ENCODE measurements at places on chromosomes 12 and 14. TPM values are rescaled to one million over a fixed set of nuclear protein-coding genes. Genes with fewer than 3 reads are reported as not detected.
A peak's percentile ranks its signal among the peaks of the same experiment; 100 is the strongest.

GRCh38 chr12:11581179-11581755, 68.2 kb upstream of the ETV6 start:
- peak; percentile 70 for DNase-seq

DNA sequence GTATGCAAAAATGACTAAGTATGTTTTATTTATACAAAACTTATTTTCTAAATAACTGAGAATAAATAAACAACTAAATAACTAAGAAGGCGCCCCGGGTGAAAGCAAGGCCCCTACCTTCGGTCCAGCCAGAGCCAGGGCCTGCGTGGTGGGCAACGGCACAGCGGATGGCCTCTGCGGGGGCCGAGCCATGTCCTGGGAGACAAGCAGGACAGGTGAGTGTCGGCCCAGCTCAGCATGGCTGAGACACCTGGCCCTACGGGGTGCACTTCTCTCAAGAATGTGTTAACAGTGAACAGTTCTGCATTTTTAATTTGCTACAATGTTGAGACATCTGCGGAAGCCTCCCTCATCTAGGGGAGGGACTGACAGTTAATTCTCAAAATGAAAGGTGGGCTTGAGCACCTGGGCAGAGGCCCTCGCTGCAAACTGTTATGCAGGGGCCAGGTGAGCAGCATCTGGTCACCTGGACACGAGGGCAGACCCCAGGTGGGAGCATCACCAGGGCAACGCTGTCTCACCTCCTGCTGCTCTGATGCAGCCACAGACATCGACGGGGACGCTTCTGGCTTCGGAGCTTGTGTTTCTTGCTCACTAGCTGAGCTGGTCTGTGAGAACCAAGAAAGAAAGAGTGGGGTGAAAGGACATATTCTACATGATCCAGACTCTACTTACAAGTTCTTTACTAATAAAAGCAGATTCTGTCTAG, 31.8 kb downstream of the AMN start:
- no peak for DNase-seq

DNA sequence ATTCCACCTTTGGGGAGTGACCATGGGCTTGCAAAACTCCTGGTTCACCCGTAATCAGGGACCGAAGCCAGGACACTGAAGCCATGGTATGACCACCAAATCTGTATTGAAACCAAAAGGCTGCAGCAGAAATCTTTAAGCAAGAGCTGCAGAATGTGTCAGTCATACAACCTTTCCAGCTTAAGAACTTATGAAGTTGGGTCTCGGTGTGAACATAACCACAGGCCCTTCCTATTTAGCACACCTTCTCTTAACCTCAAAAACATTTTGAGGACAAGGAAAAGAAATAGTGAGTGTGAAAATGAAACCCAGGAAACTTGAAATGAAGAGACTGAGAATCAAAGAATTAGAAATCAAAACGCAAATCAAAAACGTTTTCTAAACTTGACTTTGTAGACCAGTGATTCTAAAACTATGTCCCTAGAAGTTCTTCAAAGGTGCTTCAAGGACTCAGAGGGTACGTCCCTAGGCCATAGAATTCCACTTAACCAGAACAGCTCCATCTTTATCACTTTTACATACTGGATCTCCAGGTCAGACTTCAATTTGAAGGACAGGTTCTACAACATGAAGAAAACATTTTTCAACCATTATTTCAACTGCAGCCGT, 231.6 kb upstream of the GRIP1 start:
- DNase-seq, result no peak

DNA sequence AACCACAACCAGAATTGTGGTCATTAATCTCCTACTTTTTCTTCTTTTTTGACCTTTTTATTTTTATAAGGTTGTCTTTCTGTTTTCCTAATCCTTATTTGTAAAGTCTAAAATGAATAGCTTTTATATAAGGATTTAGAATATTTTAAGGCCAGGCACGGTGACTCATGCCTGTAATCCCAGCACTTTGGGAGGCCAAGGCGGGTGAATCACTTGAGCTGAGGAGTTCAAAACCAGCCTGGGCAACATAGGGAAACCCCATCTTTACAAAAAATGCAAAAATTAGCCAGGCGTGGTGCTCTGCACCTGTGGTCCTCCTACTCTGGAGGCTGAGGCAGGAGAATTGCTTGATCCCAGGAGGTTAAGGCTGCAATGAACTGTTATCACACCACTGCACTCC, 55.1 kb downstream of the IFT81 start:
- DNase-seq, result no peak

- peak; percentile 57 for DNase-seq
These were observed 1.8 kb upstream of the SAMD4A start for GRCh38 chr14:54564868-54565784.

DNA sequence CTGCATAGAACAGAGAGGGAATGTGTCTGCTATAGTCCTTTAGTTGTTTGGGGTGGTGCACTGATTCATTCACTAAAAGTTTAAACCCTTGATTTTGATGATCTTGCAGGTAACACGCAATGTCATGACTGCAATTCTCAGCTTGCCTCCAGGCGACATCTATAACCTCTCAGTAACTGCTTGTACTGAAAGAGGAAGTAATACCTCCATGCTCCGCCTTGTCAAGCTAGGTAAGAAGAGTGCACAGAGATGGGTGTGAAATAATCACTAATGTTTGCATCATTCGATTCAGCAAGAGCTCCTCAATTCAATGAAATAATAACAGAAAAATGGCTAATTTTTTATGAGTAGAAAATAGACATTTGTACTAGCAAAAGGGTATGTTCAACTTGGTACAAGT, 203.7 kb downstream of the PTPRO start:
- DNase-seq, result no peak

DNA sequence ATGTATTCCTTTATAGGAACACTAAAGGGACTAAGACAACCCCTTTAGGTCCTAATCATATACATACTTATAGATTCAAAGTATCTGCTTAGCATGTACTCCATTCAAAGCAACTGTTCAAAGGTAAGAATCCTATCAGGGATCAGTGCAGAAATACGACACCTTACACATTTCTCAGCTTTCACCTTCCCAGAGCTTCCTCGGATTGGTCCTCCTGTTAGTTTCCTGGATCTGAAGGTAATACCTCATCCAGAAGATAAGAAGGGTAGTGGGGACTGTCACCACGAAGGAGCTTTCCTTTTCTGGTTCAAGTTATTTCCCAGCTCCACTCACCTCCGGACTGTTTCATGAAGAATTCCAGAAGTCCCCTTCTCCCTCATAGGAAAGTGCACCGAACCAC, 38.0 kb downstream of the RCOR1 start:
- DNase-seq, result no peak

- no peak for DNase-seq
These were observed 30.9 kb upstream of the ANKRD9 start for GRCh38 chr14:102540315-102541028.

DNA sequence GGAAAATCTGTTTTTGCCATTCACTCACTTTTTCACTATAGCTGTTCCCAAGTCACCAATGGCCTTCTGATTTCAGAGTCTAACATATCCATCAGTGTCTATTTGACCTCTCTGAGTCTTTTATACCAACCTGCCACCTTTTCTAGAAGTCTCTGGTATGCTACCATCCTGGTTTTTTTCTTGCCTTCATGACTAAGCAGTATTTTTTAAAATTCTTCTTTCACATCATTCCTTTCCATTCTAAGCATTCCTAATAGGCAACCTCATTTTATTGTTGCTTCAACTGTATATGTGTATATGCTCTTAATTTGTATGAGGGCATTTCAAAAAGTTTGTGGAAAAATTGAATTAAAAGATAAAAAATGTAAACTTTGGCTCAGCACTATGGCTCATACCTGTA, 5.0 kb downstream of the IRAK4 start:
- DNase-seq, result no peak

DNA sequence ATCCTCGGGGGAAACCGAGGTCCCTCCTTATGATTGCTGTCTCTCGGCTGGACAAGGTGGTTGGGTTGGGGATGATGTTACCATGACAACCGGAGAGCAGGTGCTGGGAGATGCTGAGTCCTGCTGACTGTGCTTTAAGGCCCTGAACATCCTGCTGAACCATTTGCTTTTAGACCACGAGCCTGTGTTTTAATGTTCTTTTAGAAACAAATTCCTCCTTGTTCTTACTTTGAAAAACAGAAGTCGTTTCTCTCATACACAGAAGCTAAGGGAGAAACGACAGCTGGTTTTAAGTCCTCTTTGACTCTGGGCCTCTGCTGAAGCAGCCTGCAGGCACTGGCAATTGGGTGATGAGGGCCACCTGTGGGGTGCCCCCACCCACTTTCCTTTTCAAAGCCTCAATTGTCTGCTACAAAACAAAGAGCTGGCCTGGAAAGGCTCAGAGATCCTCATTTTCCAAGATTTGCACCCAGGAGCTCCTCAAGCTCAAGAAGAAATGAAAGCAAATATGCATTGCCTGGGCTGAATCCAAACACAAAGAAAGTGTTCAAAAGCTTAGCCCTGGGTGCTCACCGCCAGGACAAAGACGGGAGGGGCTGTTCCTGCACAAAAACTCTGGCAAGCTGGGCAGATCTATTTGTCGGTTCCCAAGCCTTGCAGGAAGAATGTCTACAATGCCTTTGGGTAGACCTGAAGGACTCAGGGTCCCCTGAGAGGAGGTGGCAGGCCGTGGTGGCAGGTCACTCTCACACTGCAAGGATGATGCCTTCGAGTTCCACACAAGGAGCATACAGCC, 90.0 kb upstream of the CLMN start:
- DNase-seq, result no peak

- no peak for DNase-seq
These were observed 65.5 kb downstream of the ST8SIA1 start for GRCh38 chr12:22268973-22269372.

- DNase-seq, result peak; percentile 42
These were observed 162.6 kb downstream of the MYRFL start for GRCh38 chr12:69987579-69988091.

DNA sequence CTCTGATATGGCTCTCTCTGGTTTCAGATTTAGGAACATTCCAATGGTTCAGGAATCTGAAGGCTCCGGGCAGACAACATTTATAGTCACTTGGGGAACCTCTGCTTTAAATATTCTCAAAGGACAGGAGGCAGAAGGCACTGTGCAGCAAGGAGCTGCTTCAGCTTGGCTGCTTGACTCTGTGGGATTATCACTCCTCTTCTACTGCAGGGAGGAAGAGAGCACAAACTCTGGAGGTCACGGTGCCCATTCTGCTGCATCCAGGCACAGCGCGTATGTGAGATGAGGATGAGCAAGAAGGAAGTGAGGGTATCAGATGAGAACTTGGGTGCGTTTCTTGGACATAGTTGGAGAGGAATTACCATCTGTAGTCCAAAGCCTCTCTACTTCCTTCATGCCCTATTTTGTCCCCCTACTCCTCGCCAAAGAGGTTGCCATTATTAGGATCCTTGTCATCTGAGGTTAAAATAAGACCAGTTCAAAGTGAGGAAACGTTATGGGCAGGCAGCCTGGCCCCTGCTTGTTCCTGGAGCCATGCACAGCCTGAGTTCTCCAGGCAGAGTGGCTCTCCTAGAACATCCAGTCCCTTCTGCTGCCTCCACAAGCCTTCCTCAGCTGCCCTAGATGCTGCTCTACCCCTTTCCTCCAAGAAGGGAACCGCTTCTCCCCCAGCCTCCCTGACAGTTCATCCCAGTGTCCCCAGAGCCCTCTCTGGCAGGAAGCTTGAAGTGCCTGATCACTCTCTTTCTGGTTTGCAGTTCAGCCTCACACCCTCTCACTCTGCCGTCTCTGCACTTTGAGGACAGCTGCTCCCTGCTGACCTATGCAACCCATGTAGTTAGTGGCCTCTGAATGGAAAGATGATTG, 12.5 kb downstream of the FGF6 start:
- no peak for DNase-seq

GRCh38 chr12:39294715-39295114, 148.2 kb downstream of the KIF21A start:
- no peak for DNase-seq

DNA sequence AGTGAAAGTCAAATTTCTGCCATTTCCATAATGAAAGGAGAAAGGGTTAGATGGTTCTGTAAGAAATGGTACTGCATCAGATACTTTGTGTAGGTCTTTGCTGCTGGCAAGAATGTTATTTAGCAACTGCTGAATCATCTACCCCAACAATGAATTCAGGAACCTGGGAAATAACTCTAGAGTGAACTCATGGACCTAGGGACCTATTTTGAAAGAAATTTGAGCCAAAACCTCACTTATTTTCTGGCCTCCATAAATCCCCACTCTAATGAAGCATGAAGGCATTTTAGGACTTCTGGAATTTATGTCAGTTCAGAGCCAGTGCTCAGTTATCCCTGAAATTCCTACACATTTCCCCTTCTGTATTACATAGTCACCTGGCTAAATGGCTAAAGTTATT, 50.9 kb upstream of the CPNE8 start:
- DNase-seq, result no peak

DNA sequence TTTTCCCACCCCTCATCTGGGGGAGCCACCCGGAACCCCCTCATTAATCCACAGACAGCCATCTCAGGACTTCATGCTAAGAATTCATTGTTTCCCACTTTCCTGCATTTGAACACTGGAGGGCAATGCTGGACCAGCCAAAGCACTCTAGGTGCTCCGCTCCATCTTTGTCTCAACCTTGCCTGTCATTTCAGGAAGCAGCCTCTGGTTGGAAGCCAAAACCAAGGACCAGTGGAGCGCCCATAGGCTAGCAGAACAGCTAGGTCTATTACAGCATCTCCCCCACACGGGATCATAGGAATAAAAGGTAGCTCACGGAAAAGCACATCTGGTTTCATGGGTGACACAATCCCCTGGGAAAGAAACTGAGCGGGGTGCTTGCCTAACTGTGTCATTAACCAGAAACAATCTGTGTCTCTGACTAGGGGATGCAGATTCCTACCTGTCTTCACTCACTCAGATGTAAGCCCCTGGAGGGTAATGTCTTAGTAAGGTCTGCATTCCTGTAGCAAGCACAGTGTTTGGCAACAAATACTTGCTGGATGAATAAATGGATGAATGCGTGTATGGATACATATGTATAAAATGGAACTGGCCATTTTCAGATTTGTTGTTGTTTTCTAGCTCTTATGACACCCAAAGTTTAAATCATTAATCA, 197.0 kb downstream of the DAD1 start:
- DNase-seq, result peak; percentile 65

The LDHB gene
- 1,505 TPM for polyA plus RNA-seq

The VDR gene
- 5.8 TPM for polyA plus RNA-seq

The EGLN3 gene
- polyA plus RNA-seq, result 21.5 TPM

The LALBA gene
- polyA plus RNA-seq, result not detected

The BMAL2 gene
- 7.5 TPM for polyA plus RNA-seq

Data from right renal pelvis (tissue), 4 donors.